ENCODE measurements at places on chromosomes 2 and 18.

DNA sequence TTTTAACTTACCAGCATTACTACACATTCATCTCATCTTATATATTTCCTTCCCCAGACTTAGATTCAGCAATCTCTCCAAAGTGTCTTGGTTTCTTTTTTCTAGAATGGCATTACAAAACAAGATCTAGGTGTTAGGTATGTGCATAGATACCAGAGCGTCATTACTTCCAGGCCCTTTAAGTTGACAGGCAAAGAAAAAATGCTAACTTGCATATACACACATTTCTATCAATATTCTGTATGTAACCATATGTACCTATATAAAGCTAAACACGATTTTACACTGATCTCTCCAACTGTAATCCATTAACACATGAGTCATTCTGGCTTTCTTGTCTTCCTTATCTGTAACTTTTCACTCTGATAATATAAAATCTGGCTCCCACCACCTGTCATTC is 503.8 kb upstream of the NRXN1 start:
- no peak for DNase-seq

DNA sequence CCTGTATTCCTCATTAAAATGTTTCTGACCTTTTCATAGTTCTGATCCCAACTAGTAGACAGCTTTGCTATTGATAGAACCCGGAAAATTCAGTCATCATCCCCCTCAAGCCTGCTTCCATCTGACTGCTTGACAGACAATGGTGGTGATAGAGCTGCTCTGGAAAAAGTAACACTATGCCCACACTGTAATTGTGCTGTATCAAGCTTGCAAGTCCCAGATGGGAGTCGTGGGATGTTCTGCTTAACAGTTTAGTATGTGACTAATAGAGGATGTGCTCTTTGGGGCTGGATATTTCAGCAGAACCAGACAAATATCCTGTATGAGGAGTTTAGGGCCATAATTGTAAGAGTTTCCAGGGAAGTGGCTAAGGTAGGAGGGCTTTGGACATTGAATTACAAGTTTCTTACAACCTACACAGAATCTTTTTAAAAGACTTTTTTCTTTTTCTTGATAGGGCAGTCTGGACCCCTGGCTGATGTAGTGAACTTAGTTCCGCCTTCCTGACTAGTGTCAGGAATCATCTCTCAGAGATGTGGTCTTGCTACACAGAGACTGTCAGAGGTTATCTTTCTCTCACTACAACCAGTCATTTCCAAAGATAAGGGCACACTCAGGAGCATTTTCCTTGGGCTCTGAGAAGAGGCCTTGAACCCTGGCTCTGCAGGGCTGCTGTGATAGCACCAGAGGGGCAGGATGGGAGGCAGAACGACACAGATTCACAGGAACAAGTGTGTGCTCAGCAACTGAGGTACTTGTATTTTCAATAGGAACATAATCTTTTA is 158.0 kb upstream of the RBMS1 start:
- DNase-seq = no peak

DNA sequence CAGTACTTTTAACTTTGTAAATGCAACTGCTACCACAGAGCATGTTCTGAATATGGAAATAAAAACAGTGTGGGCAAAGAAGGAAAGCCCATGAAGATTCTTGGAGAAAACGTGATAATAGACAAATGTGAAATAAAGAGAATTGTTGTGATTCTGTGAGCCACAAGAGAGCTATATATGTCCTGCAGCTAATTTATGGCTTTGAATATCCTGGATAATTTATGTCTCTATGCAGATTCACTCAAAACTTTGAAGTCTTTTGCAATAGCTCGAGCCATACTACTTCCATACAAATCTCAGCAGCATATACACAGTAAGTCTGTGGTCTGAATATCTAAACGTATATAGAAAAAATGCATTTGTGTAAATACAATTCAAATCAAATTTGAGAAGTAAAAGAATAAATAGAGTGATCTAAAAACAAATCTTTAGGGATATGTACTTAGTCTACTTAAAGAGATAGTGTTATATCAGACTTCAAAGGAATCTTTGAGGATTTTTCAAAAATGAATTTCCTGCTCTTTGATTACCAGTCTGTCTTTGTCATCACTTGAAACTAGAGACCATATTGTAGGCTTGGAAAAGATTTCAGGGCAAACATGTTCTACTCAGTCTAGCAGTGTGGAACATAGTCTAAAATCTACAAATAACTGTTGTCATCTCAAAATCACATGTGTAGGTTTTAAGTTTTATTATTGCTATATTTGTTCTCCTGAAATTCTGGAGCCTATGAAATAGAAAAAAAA is 107.1 kb downstream of the CSRNP3 start:
- no peak for DNase-seq

- no peak for DNase-seq
These were observed 3.3 kb downstream of the GAD1 start for GRCh38 chr2:170819680-170820664.
